ENCODE measurements at places on chromosomes 6 and 20.

- no peak for DNase-seq
Observed at GRCh38 chr6:79269877-79270276, 35.4 kb upstream of the HMGN3 start.

GRCh38 chr6:48222241-48222640 is 111.2 kb upstream of the PTCHD4 start:
- no peak for DNase-seq

DNA sequence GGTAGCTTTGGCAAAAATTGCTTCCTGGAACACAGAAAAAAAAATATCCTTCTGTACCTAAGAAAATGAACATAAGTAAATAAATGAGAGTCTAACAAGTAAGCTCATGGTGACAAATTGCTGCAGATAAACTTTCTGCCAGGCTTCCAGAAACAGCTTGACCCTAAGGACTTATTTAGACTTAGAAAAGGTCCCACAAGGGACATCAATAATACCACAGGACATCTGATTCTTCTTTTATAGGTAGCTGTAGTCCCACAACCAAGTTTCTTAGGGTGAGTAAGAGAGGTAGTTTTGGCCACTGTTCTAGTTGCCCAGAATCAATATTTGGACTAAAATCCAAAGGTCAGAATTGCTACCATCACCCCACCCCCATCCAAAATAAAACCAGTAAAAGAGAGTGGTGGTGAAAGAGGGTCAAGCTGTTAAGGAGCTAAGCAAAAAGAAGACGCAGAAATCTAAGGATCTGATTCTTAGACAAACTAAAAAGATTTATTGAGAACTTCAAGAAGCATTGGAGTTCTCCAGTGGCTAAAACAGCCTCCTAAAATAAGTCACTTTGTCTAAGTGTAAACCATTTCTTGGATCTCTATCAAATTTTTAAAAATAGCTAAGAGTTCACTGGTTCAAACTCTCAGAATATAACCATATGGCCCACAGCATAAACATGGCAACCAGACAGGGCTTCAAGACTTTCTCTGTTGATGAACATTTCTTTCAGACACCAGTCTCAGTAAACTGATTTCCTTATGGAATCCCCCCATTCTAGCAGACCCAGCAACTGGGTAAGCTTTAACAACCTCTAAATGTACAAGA is 180.6 kb downstream of the PTPRK start:
- no peak for DNase-seq

- no peak for DNase-seq
Observed at GRCh38 chr6:146990284-146990683, 213.9 kb upstream of the STXBP5 start.

- no peak for DNase-seq
Observed at GRCh38 chr20:47859278-47859677, 74.0 kb upstream of the SULF2 start.

DNA sequence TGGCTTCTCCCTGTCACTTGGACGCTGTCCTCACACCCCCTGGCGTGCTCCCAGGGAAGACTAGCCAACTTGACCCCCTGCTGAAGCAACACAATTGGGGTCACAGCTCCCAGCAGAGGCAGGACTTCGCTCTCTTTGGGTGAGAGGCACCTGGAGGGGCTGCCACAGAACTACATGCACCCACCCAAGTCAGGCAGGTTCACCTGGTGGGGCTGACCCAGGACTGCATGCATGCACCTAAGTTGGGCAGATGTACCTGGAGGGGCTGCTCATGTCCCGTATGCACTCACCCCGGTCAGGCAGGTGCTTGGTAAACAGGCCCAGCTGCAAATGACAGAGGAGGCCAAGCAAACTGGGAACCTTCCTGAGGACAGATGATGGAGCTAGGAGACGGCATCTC is 154.3 kb upstream of the RPS6KA2 start:
- DNase-seq = no peak

GRCh38 chr6:154614641-154615040 is 104.2 kb upstream of the CNKSR3 start:
- no peak for DNase-seq

DNA sequence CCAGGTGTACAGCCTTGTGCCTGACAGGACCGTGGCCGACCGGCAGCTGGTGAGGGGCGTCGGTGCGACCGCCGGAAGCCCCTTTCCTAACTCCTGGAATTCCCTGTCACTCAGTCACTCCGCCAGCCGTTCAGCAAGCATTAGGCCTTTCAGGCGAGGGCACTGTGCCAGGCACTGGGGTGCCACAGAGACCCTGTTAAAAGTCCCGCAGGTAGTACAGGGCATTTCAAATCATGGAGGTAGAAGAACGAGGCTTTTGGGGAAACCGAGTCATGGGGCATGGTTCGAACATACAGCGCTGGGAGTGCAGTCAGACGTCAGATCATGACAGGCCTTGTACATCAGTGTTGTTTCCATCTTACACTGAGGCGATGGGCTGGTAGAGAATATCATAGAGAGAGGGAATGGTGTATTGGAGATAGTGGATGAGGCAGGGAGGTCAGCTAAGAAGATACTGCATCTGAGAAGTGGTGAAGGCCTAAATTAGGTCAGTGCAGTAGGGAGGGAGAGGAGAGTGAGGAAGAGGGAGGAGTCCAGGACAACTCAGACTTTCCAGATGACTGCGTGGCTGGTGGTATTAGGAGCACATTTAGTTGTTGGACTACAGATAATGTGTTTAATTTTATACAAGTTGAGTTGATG is 892 bp upstream of the DXO start:
- DNase-seq = no peak

DNA sequence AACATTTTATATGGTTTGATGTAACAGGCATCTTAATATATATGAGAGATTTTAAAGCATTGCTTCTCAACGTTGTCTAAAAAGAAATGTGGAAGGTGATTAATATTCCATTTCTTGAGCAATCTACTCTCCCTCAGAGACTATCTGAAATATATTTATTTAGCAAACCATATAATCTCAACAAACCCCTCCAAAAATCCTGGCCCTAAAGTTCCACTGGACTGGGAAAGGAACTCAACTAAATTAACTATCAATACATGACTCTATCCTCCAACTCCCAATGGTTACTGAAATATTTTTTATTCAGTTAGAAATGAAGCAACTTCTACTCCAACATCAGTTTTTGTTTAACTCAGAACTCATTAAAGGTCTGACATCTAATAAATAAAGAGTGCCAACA is 6.3 kb downstream of the TASP1 start:
- DNase-seq = no peak

DNA sequence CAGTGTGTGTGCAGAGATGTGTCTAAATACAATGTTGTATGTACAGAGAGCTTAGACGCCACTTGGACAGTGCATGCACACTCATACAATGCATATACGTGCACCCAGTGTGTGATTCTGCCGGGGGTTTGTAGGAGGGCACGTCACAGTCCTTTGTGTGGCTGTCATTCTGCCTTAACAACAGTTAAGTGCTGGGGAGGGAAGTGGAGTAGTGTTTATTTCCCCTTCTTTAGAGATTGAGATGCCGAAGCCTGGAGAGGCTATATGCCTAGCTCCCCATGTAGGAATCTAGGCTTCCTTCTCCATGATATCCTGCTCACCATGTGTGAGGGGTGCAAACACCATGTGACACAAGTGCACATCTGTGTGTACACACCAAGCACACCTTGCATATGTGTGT is 38.2 kb downstream of the MDFI start:
- no peak for DNase-seq

DNA sequence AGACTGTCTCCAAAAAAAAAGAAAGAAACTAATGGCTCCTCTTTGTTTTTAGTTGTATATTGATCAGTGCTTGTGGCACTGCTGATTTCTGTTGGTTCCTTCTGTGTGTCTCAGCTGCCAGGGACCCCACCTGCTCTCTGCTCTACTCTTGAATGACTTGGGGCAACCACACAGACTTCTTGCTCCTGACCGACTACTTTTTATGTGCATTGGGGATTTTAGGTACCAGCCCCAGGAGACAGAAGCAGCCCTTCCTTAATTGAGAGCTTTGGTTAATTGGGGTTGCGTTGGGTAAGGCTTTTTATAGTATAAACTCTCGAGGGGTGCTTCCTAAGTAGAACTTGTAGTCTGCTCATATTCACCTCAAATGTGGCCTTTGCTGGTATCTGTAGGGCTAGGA is 6.9 kb downstream of the STK35 start:
- no peak for DNase-seq

GRCh38 chr20:1345030-1345755 is 16.3 kb upstream of the SDCBP2 start:
- no peak for DNase-seq

DNA sequence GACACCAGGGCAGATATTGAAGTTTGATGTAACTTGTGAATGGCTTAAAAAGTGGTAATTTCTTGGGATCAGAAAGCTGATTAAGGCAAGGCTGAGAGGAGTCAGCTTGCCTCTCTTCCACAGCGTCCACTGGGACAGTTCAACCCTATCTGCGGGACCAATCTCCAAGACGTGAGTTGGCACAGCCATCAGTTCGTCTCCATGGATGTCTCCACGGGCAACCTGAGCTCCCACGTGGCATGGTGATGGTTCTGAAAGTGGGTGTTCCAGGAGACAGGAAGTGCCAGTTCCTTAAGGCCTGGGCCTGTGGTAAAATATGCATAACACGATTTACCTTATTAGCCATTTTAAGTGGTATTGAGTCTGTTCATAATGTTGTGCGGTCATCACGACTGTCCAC is 67.9 kb upstream of the BHLHE23 start:
- DNase-seq = no peak

- DNase-seq = no peak
Observed at GRCh38 chr6:53066077-53066417, 843 bp downstream of the FBXO9 start.
